ENCODE measurements at places on chromosomes 5 and 9. TPM values are rescaled to one million over a fixed set of nuclear protein-coding genes. Genes with fewer than 3 reads are reported as not detected.

The NUTM2G gene
- not detected for total RNA-seq

The ASS1 gene
- 186 TPM for total RNA-seq

The ENTPD8 gene
- total RNA-seq, result 0.12 TPM

The TMOD1 gene
- total RNA-seq, result 0.87 TPM

The SCGB3A2 gene
- not detected for total RNA-seq

The FCHO2 gene
- 13.9 TPM for total RNA-seq

The ALDH7A1 gene
- 29.9 TPM for total RNA-seq

The PPIC gene
- 66.4 TPM for total RNA-seq

The PDE4D gene
- total RNA-seq, result 36.6 TPM

The XRCC4 gene
- 11.0 TPM for total RNA-seq

The GMCL2 gene
- total RNA-seq, result not detected

The NR6A1 gene
- total RNA-seq, result 1.3 TPM

The PSD2 gene
- total RNA-seq, result 0.12 TPM

The UBE2QL1 gene
- total RNA-seq, result 0.11 TPM

The DOCK8 gene
- 0.89 TPM for total RNA-seq

The ADAMTSL2 gene
- total RNA-seq, result not detected

The ENG gene
- total RNA-seq, result 7.1 TPM

The PCDH12 gene
- total RNA-seq, result 0.11 TPM

The PCDHA11 gene
- total RNA-seq, result 0.22 TPM

The CORO2A gene
- total RNA-seq, result 0.44 TPM

The PRPF4 gene
- 23.9 TPM for total RNA-seq

The OR1Q1 gene
- not detected for total RNA-seq

The ADAMTSL1 gene
- 60.6 TPM for total RNA-seq

The PRR16 gene
- total RNA-seq, result 5.9 TPM

The SLC45A2 gene
- under 0.01 TPM for total RNA-seq

The SPEF2 gene
- 4.8 TPM for total RNA-seq

The PDLIM4 gene
- total RNA-seq, result 107 TPM

The CEL gene
- 0.12 TPM for total RNA-seq

The TAF1L gene
- total RNA-seq, result under 0.01 TPM

The FAM170A gene
- 0.11 TPM for total RNA-seq

The QSOX2 gene
- total RNA-seq, result 19.0 TPM

The TYRP1 gene
- total RNA-seq, result under 0.01 TPM

The SMIM33 gene
- total RNA-seq, result not detected

The ANKRD34B gene
- not detected for total RNA-seq

The TMEM174 gene
- total RNA-seq, result not detected

The ANGPTL2 gene
- total RNA-seq, result 24.1 TPM

The DNAI1 gene
- 0.12 TPM for total RNA-seq

The PCDHGB5 gene
- total RNA-seq, result 16.2 TPM

The AFF4 gene
- total RNA-seq, result 56.4 TPM

The SHISAL2B gene
- total RNA-seq, result not detected

All from uterine smooth muscle cell (primary cell).